ENCODE measurements at places on chromosomes 12 and 14.

- H3K4me1 ChIP-seq, result no peaks in the 10 kb centered on the region
- DNase-seq, result no peak
- H3K36me3 ChIP-seq, result no peaks in the 10 kb centered on the region
- H3K4me3 ChIP-seq, result no peak overlapping the region
- no peak overlapping the region for H3K27ac ChIP-seq
These were observed 411.0 kb downstream of the LRIG3 start for GRCh38 chr12:58509116-58509885.

DNA sequence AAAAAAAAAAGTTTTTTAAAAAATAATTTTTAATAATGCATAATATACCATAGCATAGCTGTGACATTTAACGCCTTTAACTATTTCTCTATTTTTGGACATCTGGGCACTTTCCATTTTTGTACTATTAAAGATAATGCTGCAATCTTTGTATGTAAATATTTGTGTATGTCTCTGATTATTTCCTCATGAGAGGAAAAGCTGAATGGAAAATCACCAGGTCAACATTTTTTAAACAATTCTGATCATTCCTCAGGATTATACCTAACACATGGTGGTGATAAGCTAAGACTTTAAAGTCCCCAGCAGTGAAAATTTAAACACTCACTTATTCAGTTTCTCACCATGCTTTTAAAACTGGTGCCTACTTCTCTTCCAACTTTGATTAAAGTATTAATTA lies 31.3 kb upstream of the NR1H4 start:
- peaks cover 5% of the 10 kb centered on the region for H3K27me3 ChIP-seq
- no peak overlapping the region for H3K27ac ChIP-seq
- no peak overlapping the region for H3K4me3 ChIP-seq
- H3K36me3 ChIP-seq, result no peaks in the 10 kb centered on the region

- H3K36me3 ChIP-seq, result peaks cover 74% of the 10 kb centered on the region
- H3K27ac ChIP-seq, result no peak overlapping the region
- H3K4me1 ChIP-seq, result no peaks in the 10 kb centered on the region
- no peaks in the 10 kb centered on the region for H3K27me3 ChIP-seq
These were observed 29.2 kb downstream of the ZC3H14 start for GRCh38 chr14:88592031-88592430.

GRCh38 chr12:123998344-123998990 lies 25.5 kb downstream of the ZNF664 start:
- no peaks in the 10 kb centered on the region for H3K27me3 ChIP-seq
- DNase-seq, result no peak
- H3K27ac ChIP-seq, result no peak overlapping the region
- peaks cover 15% of the 10 kb centered on the region for H3K4me1 ChIP-seq
- peaks cover 16% of the 10 kb centered on the region for H3K36me3 ChIP-seq
- no peak overlapping the region for H3K4me3 ChIP-seq
